CD4-positive, alpha-beta memory T cell (primary cell): ENCODE measurements at places on chromosomes 5 and 9. TPM values are rescaled to one million over a fixed set of nuclear protein-coding genes. Genes with fewer than 3 reads are reported as not detected.

- DNase-seq = no peak
These were observed 55.1 kb downstream of the EHMT1 start for GRCh38 chr9:137673886-137674285.

GRCh38 chr5:113092683-113093082 is 116.1 kb downstream of the DCP2 start:
- no peak for DNase-seq

GRCh38 chr9:95649801-95650213 is 133.0 kb upstream of the PTCH1 start:
- DNase-seq = no peak

DNA sequence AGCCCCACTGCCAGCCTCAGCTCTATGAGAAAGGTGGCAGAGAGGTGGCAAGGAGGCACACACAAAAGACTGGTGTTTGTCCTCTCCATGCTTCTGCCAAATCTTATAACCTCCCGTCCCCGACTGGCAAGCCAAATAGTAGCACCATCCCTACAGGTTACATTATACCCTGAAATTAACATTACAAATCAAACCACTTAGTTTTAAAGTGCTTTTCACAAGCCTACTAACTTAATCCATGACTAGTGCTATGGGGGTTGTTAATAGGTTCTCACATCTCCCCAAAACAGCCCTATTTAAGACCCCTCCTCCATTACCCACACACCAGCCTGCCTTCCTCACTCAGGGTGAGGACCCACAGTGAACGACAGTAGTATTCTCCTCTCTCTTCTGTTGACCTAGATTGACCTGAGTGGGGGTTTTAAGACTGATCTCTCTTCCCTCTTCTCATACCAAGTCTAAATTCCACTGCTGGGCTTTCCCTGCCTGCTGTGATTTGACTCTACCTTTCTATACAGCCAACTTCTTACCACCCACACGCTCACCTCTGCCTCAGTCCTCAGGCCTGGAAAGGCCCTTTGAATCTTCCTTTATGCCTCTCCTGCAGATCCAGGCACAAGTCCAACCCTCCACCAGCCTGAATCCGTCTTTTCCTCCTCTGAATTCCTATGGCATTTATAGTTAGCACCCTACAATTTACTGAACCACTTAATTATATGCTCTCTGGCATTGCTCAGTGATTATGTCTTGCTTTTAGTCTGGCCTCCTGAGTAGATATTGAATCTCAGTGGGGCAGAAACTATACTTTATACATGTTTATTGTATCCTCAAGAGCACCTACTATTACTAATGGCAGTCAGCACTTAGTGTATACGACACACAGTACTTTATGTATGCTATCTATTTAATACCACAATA is 116.1 kb downstream of the TMEM174 start:
- no peak for DNase-seq

- DNase-seq = no peak
These were observed 166.7 kb downstream of the GAPVD1 start for GRCh38 chr9:125428060-125428901.

GRCh38 chr9:79089054-79089560 is 482.7 kb upstream of the TLE4 start:
- no peak for DNase-seq

DNA sequence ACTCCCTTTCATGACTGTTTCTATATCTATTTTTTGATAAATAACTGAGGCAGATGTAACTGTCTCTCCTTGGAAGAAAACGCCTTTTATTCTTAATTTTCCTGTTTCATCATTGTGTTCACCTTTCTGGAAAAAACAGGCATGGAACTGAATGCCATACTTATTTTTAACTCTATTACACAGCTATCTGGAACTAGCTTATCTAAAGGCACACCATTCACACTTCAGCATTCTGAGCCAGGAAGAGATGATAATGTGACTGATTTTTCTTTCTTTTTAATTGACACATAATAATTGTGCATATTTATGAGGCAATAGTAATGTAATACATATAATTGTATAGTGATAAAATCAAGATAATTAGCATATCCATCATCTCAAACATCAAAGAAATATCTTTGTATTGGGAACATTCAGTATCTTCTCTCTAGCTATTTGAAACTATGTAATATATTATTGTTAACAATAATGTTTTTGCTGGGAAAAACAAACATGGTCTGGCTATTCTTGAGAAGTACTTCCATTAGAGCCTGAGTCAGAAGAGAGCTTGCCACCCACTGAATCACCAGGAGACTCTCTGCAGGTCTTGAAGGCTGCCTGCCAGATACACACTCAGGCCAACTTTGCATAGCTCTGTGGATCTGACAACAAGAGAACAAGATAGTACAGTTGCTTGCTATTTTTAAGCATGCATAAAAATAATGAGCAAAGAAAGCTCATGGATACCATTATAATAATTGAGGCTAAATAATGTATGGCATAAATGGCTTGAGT is 501.0 kb upstream of the EDIL3 start:
- DNase-seq = no peak

- no peak for DNase-seq
These were observed 30.1 kb upstream of the PDE8B start for GRCh38 chr5:77180167-77181081.

DNA sequence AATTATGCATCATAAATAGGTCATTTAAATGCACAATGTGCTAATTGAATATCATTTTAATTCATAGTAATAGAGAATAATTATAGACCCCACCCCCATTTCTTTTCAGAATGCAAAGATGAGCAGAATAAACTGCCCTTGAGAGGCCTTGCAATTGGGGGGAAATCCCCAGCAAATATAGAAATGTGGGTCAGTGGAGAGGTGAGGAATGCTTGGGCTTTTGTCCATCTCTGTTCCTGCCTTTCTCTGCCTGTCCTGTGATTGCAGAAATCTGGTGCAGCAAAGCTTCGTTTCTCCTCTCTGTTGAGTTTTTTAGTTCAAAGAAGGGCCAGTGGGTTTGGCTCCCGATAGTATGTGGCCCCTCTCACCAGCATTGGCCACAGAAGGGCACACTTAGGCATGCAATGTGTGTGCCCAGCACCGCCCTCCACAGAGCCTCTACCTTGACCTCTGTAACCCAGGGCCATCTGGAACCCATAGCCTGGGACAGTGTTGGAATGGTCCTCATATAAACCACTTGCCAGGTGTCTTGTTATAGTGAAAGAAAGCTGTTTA is 164.2 kb downstream of the SEMA6A start:
- DNase-seq = no peak

- DNase-seq = no peak
These were observed 178.8 kb downstream of the TMEM161B start for GRCh38 chr5:88089719-88090390.

The TRIO gene
- polyA plus RNA-seq = not detected

The FRRS1L gene
- not detected for polyA plus RNA-seq

The SERF1A gene
- polyA plus RNA-seq = 3.1 TPM

The AQP3 gene
- 484 TPM for polyA plus RNA-seq
